ENCODE measurements at places on chromosomes 6 and 20.

- peak; percentile 80 for DNase-seq
These were observed 19.2 kb downstream of the PRND start for GRCh38 chr20:4740774-4741431.

DNA sequence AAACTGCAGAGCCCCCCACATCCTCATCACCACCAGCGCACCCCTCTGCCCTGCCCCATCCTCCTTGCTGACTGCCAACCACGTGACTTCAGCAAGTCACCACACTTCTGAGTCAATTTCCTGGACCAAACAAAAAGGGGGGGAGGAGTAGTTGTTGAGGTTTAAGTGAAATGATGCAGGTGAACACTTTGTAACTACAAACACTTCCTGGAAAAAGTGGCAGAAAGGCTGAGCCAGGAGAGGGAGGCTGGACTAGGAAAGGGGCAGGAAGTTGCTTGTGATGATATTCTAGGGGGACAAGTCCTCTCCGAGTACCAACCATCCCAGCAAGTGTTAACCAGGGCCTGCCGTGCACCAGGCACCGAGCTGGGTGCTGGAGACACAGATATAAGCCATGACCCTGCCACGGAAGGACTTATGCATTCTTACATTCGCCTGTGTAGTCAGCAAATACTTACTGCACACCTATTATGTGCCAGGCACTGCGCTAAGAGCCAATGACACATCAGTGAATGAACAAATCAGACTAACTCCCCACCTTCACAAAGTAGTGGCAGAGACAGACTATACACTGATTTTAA, 67.3 kb downstream of the PREX1 start:
- DNase-seq, result peak; percentile 77

GRCh38 chr20:51810155-51811041, 8.1 kb upstream of the SALL4 start:
- DNase-seq, result no peak

- DNase-seq, result no peak
These were observed 14.4 kb downstream of the NT5E start for GRCh38 chr6:85464260-85464644.

DNA sequence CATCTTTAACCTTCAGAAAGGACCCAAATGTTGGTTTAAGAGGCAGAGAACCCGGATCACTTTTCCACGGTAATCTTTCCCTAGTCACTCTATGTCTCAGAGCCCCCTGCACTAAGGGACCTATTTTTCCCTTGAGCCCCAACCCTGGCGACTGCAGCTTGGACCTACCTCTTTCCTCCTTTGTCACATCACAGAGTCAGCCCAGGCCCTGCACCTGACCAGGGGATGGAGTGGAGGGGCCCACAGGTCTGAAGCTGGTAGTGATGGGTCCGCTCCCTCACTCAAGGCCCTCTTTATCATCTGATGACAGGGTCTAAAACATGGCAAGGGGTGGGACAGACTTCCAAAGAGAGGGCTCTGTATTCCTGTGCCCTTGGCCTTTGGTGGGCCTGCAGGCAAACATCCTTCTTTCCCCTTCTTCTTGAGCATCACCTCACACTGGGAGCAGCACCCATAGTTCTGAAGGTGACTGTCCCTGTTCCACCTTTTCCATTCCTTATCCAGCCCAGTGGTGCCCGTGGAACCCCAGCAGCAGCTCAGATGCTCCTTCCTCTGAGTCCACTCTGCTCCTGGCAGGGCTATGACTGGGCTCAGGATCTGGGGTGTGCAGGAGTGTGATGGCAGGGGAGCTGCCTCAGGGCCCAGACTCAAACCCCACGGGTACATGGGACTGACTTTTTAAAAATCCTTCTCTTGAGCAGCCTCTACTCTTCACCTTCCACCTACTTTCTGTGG, 6.3 kb downstream of the RAET1L start:
- DNase-seq, result no peak

- no peak for DNase-seq
These were observed 50.2 kb downstream of the GFRA4 start for GRCh38 chr20:3612795-3613572.

DNA sequence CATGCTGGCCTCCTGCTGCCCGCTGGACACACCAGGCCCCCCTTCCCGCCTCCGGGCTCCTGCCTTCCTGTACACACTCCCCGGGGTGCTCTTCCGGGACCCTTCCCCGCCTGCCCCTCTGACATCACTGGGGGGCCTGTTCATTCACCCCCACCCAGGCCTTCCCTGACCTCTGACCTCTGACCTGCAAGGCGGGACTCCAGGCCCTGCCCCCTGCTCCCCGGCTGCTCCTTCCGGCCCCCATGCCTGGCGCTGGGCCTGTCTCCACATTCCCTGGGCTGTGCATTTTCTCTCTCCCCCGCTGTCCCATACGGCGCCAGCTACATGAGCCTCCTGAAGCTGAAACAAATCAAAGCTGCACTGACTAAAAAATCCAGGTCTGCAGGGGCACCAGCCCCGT, 71.6 kb upstream of the GATA5 start:
- no peak for DNase-seq

- no peak for DNase-seq
These were observed 161.3 kb downstream of the PKHD1 start for GRCh38 chr6:51926125-51926524.

- DNase-seq, result no peak
These were observed 159.7 kb downstream of the THBS2 start for GRCh38 chr6:169093770-169094551.

DNA sequence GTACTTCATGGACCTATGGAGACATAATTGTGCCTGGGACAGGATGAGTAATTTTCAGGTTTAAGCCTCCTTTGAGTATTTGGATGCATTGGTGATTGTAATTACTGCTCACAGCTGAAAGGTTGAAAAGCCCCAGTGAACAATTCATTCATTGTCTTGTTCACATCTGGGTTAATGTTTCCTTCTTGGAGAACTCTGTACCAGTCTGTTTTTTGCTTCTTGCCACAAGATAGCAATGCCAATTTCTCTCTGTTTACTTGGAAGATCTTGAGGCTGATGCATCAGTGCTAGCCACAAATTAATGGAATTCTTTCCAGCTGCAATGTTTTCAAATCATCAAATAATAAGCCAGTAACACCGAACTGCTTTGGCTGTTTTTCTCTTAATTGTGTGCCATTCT, 207.8 kb downstream of the BMP2 start:
- DNase-seq, result no peak

GRCh38 chr6:108723594-108723993, 124.6 kb upstream of the ARMC2 start:
- no peak for DNase-seq

DNA sequence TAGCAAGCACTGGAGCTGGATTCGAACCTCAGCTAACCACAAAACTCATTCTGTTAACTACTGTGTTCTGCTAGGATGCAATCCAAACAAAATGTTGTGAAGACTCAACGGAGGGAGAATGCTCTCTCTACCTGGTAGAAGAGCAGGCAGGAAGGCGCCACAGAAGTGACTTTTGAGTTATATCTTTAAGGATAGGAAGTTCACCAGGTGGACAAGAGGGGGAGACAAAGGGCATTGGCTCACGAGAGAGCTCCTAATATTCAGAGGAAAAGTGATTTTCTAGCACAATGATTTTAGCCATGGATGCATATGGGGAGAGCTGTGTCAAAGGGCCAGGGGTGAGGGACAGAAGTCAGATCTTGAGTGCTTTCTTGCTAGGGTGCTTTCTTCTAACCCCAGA, 108.4 kb upstream of the MAFB start:
- no peak for DNase-seq

GRCh38 chr6:53984581-53984980, 126.7 kb upstream of the MLIP start:
- DNase-seq, result no peak

DNA sequence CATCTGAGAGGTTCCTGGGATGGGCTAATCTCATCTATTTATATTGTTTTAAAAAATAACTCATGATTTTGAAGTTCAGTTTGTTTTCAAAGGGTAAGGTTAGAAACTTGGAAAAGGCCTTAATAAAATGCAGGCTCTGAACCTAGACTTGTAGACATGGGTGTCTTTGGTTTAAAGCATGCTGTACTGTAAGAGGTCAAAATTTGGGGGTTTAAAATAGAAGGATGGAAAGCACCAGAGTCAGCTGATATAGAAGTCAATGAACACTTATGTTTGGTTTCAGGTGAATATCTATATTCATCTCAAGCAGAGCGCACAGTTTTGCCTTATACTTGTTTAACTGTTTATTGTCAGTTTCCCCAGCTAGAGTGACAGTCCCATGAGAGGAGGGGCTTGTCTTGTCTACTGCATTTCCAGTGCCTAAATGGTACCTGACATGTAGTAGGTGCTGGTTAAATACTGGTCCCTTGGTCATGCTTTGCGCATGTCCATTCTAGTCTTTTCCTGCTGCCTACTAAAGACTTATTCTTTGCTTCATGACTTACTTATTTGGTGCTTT, 112.3 kb upstream of the DTNBP1 start:
- DNase-seq, result no peak

DNA sequence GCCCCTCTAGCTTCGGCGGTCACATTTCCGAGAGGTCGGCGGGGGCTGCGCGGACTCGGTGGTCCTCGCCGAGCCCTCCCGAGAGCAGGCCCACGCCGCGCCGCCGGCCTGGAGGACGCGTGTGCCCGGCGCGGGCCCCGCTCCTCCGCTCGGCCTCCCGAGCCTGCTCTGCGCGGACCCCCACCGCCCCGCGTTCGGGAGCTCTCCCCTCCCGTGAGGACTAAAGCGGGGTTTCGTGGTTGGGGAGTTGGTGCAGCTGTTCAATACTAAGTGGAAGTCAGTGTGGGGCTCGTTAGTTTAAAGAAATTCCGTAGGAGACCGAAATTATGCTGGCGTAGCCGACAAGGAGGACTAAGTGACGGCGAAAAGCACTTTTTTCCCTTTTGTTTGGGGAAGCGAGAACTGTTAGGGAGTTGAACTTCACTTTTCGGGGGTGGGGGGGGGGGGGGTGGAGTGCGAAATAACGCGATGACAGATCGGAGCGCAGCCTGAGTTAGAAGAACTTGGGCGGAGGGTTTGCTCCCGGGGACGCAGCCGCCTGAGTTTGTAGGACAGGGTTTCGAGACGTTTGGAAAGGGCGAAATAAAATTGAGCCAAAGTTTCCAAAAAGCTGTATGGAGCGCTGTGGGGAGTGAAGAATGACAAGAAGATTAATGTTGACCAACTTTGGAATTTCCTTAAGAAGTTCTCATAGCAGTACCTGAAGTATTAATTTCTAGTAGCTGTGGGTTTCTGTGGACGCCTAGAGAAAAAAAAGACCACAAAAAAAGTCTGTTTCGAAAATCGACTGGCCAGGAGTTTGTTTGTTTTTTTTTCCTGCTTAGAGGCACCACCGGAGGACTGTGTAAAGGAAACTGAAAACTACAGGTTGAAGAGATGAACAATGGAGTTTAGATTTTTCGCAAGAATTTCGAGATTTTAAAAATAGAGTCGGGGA, 1.4 kb downstream of the QKI start:
- peak; percentile 53 for DNase-seq

- no peak for DNase-seq
These were observed 491.9 kb downstream of the COL12A1 start for GRCh38 chr6:74713941-74714340.
